ENCODE measurements at places on chromosomes 2 and 18.

GRCh38 chr2:179927041-179927440 is 65.6 kb upstream of the ZNF385B start:
- DNase-seq = no peak

DNA sequence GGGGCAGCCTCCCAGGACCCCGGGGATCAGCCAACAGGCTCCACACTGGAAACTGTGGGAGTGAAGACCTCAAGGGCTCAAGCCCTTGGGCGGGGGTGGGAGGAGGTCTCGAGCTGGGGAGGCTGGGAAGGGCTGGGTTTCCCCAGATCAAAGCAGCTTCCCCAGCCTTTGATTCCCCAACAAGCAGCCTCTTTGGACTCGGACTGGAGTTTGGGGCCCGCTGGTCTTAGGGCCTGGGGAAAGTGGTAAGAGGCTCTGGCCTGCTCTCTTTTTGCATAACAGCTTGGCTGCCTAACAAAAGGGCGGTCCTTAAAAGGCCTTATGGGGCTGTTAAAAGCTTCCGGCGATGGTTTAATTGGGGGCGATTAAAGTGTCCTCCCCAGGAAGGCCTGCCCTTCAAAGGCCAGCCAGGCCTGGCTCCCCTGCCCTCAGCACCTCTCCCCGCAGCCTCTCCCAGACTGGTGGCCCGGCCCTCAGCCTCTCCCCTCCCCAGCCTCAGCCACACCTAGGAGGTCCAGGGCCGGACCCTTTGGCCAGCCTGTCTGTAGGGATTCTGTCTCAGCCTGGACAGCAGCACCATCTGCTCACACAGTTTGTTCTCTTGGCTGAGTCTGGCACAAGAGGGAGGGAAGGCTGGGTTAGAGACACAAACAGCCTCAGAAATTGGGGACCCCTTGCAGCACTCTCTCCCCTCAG is 39.6 kb downstream of the ZFP36L2 start:
- no peak for DNase-seq

GRCh38 chr2:233413559-233414272 is 59.4 kb downstream of the DGKD start:
- no peak for DNase-seq

GRCh38 chr18:2610549-2610948 is 39.2 kb downstream of the NDC80 start:
- DNase-seq = no peak

GRCh38 chr18:34639687-34640086 is 70.4 kb upstream of the DTNA start:
- DNase-seq = no peak

GRCh38 chr2:144462266-144462665 is 57.7 kb downstream of the ZEB2 start:
- no peak for DNase-seq

GRCh38 chr2:65033178-65033577 is 23.0 kb upstream of the CEP68 start:
- peak; percentile 57 for DNase-seq

DNA sequence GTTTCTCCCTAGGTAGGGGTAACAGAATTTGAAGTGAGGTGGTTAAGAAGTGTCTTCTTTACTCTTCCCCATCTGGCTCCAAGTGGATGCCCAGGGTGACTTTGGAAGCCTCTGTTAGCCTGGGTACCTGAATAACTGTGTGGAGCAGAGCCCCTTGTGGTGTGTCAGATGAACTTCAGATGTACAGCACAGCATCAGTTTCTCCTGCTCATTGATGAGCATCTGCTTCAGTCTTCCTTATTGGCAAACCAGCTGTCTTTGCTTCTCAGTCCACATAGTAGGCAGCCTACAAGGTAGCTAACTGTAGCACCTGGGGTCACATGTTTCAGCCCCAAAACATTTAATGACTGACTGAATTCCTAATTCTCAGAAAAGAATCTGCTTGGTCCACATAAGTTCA is 56.2 kb upstream of the ATP8B1 start:
- DNase-seq = peak; percentile 5

DNA sequence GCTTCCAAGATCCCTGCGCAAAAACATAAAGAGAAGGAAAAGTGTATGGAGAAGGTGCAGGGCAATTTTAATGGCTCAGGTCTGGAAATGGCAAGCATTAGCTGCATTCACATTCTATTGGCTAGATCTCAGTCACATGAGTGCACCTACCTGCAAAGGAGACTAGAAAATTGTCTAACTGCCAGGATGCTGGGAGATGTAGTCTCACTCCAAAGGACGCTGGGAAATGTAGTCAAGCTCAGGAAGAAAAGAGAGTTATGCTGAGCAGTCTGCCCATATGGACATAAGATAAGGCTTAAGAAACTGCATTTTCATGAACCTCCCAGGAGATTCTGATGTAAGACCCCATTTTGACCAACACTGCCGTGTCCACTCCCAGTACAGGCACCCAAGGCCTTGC is 9.5 kb upstream of the KLHL29 start:
- DNase-seq = peak; percentile 58

DNA sequence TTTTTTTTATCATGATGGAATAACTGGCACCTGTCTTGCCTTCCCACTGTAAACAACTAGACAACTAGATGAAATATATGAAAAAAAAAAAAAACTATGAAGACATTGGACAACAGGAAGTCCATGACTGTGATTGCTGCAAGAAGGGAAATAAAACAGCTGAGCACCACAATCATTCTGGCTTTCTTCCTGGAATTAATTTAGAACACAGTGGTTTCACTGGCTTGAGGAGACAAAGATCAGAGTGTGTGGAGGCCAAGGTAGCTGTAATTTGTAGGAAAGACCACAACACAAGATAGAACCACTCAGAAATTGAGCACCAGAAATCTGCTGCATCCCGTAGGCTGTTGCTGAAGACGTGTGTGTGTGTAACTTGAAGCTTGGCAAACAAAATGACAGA is 121.1 kb upstream of the PID1 start:
- DNase-seq = no peak

DNA sequence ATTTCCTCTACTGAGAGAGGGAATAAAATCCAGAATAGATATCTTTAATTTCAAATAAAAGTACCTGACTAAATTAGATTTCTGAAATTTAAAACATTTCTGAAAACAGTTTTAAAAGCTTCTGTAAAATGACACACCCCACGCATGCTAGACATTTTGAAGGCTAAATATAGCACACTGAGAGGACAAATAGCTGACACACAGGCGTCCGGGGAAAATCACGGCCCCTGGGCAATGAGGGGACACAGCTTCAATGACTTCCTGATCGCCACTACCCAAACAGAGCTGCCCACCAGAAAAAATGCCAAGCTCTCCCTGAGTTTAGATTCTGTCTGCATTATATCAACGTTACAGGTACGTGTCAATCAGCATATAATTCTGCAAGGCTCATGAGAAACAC is 10.9 kb downstream of the TBC1D8 start:
- DNase-seq = no peak

- peak; percentile 18 for DNase-seq
Observed at GRCh38 chr2:189685540-189686229, 11.2 kb downstream of the ANKAR start.

- DNase-seq = no peak
Observed at GRCh38 chr2:96817882-96818281, 1.8 kb downstream of the CNNM3 start.
